ENCODE measurements at places on chromosomes 1 and 21.

GRCh38 chr21:43341378-43342161 lies 85.4 kb downstream of the SIK1 start:
- no peak for DNase-seq

DNA sequence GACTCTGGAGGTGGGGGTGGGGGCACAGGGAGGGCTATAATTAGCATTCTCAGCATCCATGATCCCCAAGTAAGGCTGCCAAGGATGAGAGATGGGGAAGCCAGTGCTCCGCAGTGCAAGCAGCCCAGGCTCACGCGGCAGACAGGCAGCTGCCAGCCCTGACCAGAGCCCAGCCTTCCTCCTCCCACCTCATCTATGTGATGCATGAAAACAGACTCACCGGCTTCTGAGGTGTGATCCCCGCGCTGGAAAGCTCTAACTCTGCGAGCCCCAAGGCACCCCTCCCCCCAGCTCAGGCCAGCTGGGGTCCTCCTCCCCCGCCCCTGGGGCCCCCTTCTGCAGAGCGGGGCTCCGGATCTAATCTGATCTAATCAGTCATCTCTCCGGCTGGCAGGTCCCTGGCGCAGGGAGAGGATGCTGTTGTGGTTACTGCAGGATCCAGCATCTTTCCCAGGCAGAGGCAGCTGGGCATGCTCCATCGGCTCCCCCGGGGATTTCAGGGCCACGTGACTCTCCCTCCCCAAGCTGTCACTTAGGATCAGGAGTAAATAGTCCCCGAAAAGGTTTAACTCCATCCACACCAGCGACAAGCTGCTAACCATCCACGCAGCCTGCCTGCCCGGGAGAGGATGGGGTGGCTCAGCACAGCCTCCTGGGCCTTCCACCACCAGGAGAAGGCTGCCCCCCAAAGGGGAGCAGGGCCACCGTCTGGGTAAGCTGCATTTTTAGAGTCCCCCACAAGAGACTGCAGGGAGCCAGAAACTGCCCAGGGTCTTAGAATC lies at the start of gene PLEKHA6:
PLEKHA6 (minus strand) TSS at position 456 of the 782 bp plus-strand sequence. CDS start 86,202 bp downstream, outside the sequence.
- no peak for DNase-seq

- peak; percentile 24 for DNase-seq
Observed at GRCh38 chr1:230128569-230129285, 61.7 kb downstream of the GALNT2 start.

DNA sequence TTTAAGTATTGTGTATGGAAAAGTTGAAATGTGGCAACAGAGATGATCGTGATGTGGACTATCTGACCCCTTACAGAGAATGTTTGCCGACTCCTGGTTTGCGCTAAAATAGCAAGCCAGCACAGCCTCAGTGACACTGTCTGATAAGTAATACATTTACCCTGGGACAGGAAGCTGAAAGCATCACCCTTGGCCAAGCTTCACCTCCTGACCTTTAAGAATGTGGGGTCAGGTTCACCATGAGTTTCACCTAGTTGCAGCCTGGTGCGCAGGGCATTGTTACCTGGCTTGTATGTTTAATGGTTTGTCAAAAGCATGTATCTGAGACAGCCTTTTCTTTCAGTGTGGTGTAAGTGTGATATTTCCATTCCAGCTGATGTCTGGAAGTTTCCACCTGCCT lies 29.2 kb downstream of the TRAF5 start:
- no peak for DNase-seq

GRCh38 chr1:108643492-108644335 lies 17.2 kb downstream of the HENMT1 start:
- DNase-seq = peak; percentile 66

All from suppressor macrophage (primary cell).